Smooth muscle cell of trachea (primary cell): ENCODE measurements at places on chromosomes 1 and 21. TPM values are rescaled to one million over a fixed set of nuclear protein-coding genes. Genes with fewer than 3 reads are reported as not detected.

SCAF4 gene
- total RNA-seq: 5.6 and 8.3 TPM in 2 replicates

C1orf116 gene
- not detected in 2 replicates for total RNA-seq

SLC9C2 gene
- total RNA-seq: not detected in 2 replicates

WNT9A gene
- total RNA-seq: 1.7 and 3.5 TPM in 2 replicates
